ENCODE measurements at places on chromosomes 1 and 21.

GRCh38 chr1:157829711-157830110 is 9.8 kb upstream of the FCRL1 start:
- DNase-seq: no peak

GRCh38 chr1:8063298-8064036 is 37.4 kb upstream of the ERRFI1 start:
- DNase-seq: no peak

DNA sequence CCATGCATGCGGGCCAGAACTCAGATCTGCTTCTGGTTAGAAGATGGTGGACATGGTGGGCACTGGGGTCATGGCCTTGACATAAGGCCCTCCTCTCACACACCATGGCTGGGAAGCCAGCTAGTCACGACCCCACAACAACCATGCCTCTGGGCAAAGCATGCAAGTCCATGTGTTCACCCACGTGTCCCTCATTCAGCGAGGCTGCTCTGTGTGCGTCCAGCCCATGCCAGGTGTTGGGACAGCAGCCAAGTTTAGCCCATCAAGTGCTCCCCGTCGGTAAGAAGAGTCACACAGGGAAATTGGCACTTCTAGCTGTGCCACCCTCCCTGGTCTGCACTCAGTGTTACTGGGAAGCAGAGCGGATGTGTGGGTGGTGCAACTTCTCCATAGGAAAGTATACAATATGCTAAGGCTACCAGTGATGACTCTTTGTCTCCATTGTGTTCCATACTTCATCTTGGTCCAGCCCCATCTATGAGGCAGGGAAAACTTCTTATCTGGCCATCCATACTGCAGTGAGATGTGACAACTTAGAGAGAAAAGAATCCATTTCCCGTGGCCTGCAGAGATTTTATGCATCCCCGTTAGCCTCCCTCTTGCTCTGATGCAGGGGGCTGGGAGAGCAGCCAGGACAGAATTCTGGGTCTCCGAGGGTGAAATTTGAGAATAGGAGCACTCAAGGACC is 198.0 kb downstream of the GRIK3 start:
- no peak for DNase-seq

GRCh38 chr1:22347854-22348760 is 103.5 kb upstream of the ZBTB40 start:
- no peak for DNase-seq

- DNase-seq: no peak
Observed at GRCh38 chr1:57410508-57410907, 13.4 kb downstream of the DAB1 start.

- no peak for DNase-seq
Observed at GRCh38 chr1:171185091-171185490, at the start of gene FMO2. Gene FMO2 (plus strand): TSS chr1:171185300. CDS start chr1:171185714, 414 bp downstream.

GRCh38 chr1:97820470-97821188 is 100.2 kb downstream of the DPYD start:
- DNase-seq: no peak

DNA sequence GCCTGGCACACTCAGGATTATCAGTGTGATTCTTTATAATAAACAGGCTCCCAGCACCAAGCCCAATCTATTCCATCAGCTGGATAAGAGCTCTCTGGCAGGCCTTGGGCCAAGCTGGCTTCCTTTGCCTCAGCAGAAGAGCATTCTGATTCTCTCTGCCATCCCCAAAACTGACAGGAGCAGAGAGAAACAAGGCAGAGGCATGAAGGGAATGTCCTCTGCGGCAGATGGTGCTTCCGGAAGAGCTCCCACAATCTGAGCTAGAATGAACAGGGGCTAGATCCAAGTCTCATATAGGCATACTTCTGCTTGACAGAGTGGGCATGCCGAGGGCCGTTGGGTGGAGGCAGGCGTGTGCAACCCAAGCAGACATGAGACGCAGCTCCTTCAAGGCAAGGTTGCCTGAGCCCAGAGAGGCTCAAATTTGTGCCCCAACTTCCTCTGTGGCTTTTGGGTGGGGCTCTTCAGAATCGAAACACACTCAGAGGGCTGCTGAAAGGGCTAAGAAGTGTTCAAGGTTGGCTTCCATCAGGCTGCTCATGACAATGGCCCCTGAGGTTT is 4.0 kb downstream of the CAPN2 start:
- no peak for DNase-seq

DNA sequence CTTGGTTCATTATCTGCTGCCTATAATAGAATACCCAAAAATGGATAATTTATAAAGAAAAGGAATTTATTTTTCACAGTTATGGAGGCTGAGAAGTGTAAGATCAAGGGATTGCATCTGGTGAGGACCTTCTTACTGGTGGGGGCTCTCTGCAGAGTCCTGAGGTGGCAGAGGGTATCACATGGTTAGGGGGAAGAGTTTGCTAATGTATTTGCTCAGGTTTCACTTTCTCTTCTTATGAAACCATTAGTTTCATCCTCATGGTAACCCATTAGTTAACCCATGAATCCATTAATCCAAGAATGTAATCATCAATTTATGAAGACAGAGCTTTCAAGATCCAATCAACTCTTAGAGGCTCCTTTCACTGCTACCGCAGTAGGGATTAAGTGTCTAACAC is 120.6 kb downstream of the DNM3 start:
- DNase-seq: no peak

- DNase-seq: peak; percentile 78
Observed at GRCh38 chr1:67832737-67833601, at the start of gene GNG12. Gene GNG12 (minus strand): TSS chr1:67833467. CDS start chr1:67707686, 125,781 bp downstream.

- no peak for DNase-seq
Observed at GRCh38 chr1:240285540-240285939, 193.9 kb downstream of the FMN2 start.

- DNase-seq: no peak
Observed at GRCh38 chr1:10672343-10673050, 123.9 kb downstream of the CASZ1 start.

- no peak for DNase-seq
Observed at GRCh38 chr1:183267646-183268431, 81.8 kb downstream of the LAMC2 start.

DNA sequence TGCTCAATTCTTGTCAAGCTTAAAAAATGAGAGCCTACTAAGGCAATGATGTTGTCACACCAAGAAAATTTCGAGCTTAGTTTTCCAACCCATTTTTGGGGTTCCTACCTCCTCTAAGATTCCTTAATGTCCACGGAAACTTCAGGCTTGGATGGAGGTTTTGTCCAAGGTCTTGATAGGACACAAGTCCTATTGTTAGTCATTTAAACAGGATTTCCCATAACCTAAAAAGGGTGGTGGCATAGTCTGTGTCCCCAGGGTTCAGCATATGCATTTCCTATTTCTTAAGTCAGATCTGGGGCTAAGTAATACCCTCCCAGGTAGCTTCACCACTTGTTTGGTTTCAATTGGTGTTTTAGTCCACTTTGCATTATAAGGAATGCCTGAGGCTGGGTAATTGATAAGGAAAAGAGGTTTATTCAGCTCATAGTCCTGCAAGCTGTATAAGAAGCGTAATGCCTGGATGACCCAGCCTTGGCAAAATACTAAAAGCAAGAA is 10.9 kb upstream of the PADI2 start:
- DNase-seq: no peak

DNA sequence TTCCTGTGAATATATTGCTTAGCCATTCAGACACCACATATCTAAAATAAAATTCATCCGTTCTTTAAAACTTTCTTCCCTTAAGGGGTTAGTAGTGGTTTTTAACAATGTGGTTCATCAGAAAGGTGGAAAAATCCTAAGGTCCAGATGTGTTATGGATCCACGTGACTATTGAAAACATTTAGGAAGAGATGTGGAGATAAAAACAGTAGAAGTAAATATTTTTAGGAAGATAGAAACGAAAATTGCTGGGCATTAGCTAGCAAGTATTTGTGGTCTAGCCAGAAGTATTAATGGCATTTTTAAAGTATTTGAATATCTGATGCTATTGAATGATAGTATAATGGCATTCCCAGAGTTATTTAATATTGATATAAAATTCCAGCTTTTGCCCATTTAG is 180.8 kb downstream of the LTN1 start:
- DNase-seq: no peak

DNA sequence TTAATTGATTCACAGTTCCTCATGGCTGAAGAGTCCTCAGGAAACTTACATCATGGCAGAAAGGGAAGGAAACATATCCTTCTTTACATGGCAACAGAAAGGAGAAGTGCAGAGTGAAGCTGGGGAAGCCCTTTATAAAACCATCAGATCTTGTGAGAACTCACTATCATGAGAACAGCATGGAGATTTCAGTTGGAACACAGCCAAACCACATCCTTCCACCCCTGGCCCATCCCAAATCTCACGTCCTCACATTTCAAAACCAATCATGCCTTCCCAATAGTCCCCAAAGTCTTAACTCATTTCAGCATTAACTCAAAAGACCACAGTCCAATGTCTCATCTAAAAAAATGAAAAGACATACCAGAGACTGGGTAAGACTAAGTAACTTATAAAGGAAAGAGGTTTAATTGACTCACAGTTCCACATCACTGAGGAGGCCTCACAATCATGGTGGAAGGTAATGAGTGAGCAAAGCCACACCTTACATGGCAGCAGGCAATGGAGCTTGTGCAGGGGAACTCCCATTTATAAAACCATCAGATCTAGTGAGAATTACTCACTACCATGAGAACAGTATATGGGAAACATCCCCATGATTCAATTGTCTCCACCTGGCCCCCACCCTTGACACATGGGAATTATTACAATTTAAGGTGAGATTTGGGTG is 105.2 kb downstream of the MRPL39 start:
- no peak for DNase-seq

DNA sequence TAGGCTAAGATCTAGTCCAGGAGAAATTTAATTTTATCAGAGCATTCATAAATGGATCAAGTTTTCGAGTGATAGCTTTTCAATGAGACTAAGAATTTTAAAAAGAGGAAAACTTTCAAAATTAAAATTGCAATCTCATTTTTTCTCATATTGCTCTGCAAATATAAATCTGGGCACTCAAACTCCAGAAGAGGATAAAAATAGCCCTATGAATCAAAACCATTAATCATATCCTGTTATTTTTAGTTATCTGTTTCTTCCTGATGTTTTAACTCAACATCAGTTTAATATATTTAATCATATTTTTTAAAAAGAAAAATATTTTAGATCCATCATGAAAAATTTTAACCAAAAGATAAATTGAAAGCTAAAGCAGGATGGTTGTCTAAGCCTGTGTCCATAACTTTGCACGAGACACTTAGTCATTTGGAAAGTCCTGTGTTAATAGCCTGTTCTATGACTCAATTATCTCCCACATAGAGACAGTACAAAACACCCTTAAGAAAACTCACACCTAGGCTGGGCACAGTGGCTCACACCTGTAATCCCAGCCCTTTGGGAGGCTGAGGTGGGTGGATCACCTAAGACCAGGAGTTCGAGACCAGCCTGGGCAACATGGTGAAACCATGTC is 17.1 kb upstream of the PRRC2C start:
- DNase-seq: no peak

- DNase-seq: peak; percentile 59
Observed at GRCh38 chr1:241985787-241986186, 13.1 kb downstream of the MAP1LC3C start.

DNA sequence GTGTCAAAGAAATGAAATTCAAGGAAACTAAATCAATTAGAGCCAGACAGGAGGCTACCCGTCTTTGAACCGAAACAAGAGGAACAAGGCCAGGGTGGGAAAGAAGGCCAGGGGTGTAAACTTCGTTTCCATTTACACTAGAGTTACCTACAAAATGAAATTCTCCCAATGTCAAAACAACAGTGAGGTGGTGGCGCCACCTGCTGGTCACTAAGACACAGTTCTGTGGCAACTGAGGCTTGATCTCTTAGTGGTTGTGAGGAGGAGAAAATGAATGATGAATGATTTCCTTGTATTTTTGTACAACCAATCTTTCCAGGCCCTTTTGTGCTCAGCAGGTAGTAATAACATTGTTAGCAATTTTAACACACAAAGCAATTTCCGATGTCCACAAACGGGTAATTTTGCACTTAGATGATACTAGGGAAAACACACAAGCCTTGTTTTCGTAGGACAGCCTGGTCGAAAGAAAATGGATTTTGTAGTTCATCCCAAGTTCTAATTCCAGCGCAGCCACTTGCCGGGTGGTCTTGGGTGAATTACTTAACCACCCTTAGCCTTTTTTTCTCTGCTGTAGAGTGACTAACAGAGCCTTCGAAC is 54.8 kb upstream of the SOD1 start:
- peak; percentile 79 for DNase-seq

- peak; percentile 70 for DNase-seq
Observed at GRCh38 chr1:210143465-210144062, 89.0 kb upstream of the SERTAD4 start.

DNA sequence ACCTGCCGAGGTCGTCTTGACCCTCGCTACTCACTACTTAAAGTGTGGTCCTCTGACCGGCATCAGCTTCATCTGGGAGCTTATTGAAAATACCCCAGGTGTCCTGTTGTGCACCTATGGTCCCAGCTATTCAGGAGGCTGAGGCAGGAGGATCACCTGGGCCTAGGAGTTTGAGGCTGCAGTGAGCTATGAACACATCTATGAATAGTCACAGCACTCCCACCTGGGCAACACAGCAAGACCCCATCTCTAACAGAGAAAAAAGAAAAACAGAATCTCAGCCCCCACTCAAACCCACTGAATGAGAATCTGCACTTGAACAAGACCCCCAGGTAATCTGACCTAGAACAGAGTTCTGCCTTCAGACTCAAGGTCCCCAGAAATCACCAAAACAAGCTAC is 8.7 kb upstream of the OLIG1 start:
- DNase-seq: no peak

DNA sequence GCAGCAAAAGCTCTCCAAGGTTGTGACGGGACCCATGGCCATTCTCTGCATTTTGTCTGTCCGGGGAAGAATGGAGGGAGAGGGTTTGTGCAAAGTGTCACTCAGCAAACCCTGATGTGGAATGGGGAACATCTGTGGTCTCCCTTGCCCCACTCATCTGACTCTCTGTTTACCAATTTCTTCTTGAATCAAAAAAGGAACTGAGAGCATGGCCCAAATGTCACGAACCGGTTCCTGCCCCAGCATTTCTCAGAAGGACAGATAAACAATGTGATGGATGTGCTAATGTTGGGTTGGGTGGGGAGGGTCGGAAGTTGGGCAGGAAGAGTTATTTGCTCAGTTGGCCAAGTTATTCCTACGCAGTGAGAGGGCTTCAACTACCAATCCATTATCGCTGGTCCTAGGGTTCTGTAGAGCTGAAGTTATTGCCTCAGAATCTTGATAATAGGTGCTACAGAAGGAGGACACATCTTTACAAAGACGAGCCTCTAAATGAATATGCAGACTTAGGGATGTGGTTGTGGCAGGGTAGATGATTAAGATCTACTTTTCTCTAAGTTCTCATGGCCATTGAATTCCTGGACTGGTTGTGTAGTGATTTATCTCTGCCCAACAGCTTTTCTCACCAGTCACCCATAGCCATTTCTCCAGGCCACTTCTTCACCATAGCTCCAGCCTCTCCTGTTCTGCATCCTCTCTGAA is 9.6 kb upstream of the DUSP12 start:
- DNase-seq: no peak

GRCh38 chr1:24027838-24028468 is 47.8 kb upstream of the SRSF10 start:
- DNase-seq: no peak

- no peak for DNase-seq
Observed at GRCh38 chr1:12339396-12339795, 109.6 kb downstream of the VPS13D start.

All from NT2/D1 (cell line).